HT-29 (cell line): ENCODE measurements at places on chromosomes 13 and 19. TPM values are rescaled to one million over a fixed set of nuclear protein-coding genes. Genes with fewer than 3 reads are reported as not detected.
A peak's percentile ranks its signal among the peaks of the same experiment; 100 is the strongest.

DNA sequence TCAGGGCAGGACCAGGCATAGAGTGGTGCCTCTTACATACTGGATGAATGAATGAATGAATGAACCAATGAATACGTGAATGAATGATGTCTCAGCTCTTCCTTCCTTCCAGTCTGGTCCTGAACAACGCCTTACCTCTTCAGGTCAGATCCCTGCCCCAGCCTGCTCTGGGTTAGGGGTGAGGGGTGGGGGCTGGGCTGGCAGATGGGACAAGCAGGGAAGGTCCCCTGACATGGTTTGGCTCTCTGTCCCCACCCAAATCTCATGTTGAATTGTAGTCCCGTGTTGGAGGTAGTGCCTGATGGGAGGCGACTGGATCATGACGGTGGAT lies 9.3 kb downstream of the DIRAS1 start:
- no peak for DNase-seq

DNA sequence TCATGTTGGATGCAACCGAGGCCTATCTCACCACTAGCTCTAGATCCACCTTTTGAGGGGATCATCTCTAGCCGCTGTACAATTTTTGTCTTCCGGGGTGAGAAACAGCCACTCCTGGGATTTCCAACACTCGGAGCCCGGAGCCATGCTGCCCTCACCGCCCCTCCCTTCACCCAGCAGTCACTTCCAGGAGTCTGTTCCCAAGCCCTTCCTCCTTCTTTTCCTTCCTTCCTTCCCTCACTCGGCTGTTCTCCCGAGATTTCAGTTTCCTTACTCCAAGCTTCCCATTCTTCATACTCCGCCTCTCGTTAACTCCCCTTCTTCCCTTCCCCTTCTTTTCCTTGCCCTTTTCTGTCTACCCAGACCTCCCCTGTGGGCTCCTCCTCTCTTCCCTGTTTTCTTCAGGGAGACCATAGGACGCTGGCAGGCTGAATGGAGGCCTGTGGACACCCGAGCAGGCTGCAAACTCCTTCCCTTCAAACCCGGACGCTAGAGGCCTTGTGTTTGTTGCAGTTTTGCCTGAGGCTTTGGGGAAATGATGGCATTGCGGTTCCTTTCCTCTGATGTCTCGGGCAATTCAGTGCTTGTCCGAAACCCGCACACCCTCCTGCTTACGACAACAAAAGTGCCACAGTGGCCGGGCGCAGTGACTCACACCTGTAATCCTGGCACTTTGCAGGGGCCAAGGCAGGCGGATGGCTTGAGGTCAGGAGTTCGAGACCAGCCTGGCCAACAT lies 96.0 kb downstream of the CAB39L start:
- DNase-seq, result no peak

DNA sequence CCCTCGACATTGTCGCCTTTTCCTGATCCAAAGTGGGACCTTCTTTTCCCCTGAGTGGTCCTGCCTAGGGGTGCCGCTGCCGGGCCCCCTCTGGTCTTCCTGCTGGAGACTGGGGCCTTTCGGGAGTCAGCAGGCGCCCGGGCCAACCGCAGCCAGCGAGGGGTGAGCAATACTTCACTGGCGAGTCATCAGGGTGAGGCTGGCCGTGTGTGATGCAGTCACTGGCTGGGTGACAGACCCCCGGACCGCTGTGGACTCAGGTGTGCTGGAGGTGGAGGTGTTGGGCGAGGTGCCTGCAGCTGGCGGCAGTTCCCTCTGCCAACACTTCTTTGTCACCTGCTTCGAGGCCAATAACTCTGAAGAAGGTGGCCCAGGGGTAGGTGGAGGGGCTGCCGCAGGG lies 1.5 kb upstream of the CGB5 start:
- DNase-seq, result no peak

DNA sequence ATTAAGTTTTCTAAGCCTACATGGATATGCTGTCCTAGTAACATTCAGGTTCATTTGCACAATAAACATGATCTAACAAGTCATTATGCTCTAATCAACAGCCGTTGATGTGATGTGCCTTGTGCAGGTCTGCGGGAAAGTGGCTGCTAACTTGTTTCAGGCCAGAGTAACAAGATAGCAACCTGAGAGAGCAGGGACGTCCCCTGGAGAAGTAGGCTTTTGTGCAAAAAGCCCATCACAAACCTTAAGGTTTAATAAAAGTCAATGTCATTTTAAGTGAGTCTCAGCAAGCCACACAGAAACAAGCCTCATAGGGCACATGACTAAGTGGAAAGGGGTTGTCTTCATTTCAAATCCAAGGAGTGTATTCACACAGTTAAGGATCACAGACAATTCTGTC lies 17.6 kb downstream of the FOXO1 start:
- no peak for DNase-seq

- DNase-seq, result no peak
These were observed 34.9 kb downstream of the HTR2A start for GRCh38 chr13:46861959-46862358.

DNA sequence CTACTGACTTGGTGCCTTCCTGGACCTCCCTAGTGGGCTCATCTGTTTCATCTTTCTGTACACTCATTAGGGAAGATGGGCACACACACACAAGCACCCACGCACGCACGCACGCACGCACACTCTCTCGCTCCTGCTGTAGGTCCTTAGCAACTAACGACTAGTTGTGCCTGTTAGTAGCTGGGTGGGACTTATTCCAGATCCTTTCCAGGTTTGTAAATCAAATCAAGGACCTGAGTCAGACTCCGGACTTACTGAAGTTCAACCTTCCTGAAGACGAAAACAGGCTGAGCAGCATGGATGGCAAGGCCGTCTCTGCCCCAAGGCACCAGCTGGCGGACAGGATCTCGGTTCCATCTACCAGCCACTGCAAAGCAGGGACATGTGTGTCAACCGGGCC lies 76.2 kb downstream of the SLC15A1 start:
- no peak for DNase-seq

DNA sequence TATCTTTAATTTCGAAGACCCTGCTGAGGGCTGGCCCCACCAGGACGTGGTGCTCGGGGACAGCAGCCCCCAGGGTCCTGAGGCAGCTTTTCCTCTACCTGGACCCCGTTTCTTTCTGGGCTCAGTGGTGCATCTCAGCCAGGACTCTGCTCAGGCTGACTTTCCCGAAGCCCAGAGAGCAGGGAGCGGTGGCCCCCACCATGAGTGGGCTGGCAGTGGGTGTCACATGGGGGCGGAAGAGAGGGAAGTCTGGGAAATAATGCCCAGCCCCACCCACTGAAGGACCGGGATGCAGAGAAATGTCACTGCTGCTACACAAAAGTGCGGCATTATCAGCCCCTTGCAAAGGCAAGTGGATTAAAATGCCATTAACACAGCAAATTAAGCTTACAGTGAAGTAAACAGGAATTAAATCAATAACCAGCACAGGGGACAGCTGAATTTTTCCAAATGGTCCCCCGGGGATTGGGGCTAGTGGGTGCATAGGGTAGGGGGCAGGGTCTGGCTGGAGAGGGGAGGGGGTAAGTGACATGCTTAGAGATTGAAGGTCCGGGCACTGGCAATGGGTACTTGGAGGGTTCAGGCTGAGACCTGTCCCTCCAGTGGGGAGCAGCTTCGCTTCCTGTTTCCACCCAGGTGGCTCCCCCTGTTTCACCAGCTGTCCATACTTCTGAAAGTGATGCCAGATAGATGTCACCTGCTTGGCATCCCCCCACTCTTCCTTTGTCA lies 177.3 kb downstream of the URI1 start:
- DNase-seq, result no peak

GRCh38 chr13:79401259-79402070 lies 4.6 kb downstream of the RBM26 start:
- DNase-seq, result no peak

DNA sequence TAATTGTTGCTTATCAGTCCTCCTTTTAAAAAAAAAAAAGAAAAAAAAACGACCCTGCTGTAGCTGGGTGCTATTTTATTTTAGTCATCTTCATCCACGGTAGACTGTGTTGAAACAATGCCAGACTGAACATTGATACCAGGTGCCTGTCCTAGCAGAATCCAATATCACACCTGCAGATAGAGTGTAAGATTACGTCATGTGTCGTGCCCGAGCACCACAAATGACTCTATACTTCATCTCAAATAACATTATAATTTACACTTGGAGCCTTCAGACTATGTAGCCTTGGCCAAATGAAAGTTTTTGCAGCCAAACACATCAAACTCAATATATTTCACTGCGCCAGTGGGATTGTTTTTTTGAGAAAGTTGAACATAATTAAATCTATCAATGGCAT lies 410.6 kb downstream of the FGF9 start:
- no peak for DNase-seq

- DNase-seq, result peak; percentile 65
These were observed 49.1 kb downstream of the TBC1D4 start for GRCh38 chr13:75432811-75433244.

- peak; percentile 64 for DNase-seq
These were observed 2.8 kb upstream of the ARL11 start for GRCh38 chr13:49625392-49626079.

DNA sequence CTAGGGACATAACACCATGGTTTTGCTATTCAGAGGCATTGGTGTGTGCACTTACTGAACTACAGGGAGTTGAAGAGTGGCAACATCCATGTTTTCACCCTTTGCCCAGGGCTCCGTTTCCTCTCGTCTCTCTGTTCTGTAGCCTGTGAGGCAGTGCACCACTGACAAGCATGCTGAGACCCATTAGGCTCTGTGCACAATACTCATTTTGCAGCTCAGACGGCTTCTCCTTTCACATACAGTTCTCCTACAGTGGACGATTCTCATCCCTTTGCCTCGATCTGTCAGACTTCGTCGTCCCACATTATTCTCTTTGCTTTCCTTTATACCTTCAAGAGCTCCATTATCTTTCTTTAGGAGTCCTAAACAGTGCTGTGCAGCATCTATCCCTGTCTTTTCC lies 403.7 kb downstream of the MYO16 start:
- no peak for DNase-seq

DNA sequence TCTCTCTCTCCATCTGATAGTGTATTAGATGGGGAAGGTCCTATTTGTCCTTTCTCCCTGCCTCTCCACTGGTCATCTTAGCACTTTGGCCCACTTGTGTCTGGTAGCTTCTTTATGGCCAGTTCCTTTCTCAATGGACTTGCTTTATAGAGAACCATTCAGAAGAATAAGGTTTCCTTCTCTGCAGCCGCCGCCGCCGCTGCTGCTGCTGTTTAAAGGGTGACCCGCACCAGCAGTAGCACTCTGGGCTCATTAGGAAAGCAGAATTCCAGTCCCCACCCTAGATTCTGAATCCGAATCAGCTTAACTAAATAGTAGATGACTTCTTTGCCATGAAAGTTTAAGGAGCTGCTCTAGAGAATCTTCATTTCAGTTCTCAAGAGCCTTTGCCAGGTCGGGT lies 490.2 kb downstream of the FOXO1 start:
- no peak for DNase-seq

DNA sequence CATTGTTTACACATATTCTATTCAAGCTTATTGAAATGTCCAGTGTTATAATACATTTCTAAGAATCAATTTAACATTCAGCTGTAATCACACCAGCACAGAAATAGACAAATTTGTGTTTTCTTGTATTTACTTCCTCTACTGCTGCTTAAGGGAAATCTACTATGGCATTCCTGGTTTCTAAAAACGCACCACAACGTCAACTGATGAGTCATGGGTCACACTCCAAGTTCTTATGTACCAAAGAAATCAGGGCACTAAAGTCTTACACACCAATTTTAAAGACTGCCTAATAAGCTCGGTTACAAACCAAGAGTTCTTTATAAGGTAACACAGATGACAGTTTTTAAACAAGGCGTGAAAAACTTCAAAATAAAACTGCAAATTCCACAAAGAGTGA lies 13.2 kb downstream of the LNX2 start:
- DNase-seq, result peak; percentile 93

DNA sequence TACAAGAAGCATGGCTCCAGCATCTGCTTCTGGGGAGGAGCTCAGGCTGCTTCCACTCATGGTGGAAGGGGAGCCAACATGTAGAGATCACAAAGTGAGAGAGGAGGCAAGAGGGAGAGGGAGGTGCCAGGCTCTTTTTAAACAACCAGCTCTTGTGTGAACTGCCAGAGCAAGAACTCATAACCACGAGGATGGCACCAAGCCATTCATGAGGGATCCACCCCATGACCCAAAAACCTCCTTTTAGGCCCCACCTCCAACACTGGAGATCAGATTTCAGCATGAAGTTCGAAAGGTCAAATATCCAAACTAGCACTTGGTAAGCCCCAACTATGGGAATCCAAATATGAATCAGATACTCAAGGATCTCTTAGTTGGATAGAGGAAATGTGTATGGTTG lies 131.2 kb downstream of the RXFP2 start:
- no peak for DNase-seq

DNA sequence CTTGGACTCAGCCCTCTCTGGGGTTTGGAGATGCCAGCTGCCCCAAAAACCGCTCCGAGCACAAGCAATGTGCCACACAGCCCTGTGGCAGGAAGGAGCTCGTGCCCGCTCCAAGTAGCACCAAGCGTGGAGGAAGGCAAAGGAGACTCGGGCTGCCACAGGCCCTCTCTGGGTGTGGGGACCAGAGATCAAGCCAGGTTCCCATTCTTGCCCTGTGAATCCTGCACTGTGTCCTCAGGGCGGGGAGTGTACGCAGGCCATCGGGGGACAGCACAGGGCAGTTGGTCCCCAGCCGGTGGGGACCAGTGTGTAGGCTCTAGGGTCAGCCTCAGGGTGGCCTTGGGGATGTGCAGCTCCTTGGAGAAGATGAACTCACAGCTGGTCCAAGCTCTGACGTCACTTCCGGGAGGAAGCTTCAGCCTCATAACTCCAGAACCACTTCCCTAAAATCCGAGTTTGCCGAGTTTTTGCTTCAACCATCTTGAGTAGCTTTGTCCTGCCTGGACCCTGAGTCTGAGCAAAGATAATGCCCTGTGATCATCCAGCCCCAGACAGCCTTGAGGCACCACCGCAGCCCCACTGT lies 9.3 kb upstream of the CPAMD8 start:
- no peak for DNase-seq

DNA sequence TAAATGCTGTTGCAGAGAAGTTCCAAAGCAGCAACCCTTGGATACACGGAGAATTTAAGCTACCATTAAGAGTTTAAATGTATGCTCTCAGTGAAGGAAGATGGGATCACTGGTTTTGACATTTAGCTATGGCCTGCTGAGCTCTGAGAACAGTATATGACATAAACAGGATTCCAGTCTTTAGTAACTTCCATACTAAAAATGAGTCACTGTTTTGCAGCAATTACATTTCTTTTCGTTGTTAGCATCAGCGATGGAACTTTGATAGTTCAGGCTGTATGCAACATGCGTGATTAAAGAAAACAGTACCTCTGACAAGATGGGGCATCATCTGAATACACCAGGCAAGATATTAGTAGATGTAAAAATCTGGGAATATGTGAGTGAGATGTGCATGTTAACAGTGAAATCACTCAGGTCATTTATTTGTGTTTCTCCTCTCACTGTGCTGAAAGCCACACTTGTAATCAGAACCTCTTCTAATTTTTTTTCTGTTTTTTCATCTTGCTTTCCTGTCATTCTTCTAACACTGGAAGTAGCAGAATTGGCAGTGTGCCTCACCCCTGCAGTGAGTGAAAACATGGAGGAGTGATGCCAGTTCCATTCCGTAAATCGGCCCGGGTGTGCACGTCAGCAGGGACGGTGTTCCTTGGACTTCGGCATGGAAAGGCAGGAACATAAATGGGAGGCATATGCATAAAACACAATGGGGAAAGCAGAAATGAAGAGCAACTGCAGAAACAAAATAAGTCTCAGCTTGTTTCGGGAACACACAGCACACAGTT lies 361.5 kb downstream of the OXGR1 start:
- DNase-seq, result no peak

Gene NCR1
- total RNA-seq, result not detected in 2 replicates

Gene ATP4B
- total RNA-seq, result not detected in 2 replicates

Gene SIGLEC12
- total RNA-seq, result not detected in 2 replicates

Gene GPR18
- not detected in 2 replicates for total RNA-seq

Gene ZNF701
- total RNA-seq, result 2.1 and 2.2 TPM in 2 replicates

Gene RASGRP4
- not detected in 2 replicates for total RNA-seq
